Esophagus squamous epithelium (tissue), 5 donors: ENCODE measurements at places on chromosomes 16 and 17.

- no peaks in the 10 kb centered on the region for H3K36me3 ChIP-seq
- peak overlapping the region; percentile 66 for H3K4me3 ChIP-seq
- peaks cover 44% of the 10 kb centered on the region for H3K4me1 ChIP-seq
- DNase-seq, result no peak
- peak overlapping the region; percentile 89 for H3K27ac ChIP-seq
Measured at GRCh38 chr17:82497483-82498405, 21.8 kb upstream of the FOXK2 start.

GRCh38 chr17:43396491-43397060 lies 2.2 kb upstream of the ARL4D start:
- peaks cover 80% of the 10 kb centered on the region for H3K4me1 ChIP-seq
- no peak overlapping the region for H3K4me3 ChIP-seq
- DNase-seq, result no peak

DNA sequence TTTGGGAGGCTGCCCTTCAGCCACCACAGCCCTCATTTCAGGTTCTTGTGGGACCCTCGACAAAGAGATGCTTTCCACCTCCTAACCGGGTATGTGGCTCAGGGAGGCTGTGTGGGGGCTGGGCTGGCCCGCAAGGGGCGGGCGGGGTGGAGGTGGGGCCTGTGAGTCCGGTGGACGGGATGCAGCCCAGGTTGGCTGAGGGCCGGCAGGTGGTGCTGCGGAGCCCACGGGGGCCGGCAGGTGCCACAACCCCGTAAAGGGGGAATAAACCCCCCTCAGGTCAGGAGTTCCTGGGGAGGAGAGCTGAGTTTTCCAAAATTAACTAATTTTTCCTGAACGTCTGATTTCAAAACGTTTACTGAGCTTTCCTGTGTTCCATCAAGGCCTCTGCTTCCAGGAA lies 4.9 kb upstream of the CIAO3 start:
- H3K36me3 ChIP-seq, result no peaks in the 10 kb centered on the region
- no peak overlapping the region for H3K27ac ChIP-seq
- H3K4me1 ChIP-seq, result peaks cover 4% of the 10 kb centered on the region
- H3K27me3 ChIP-seq, result peaks cover 17% of the 10 kb centered on the region
- no peak overlapping the region for H3K4me3 ChIP-seq

- no peak overlapping the region for H3K27ac ChIP-seq
- H3K27me3 ChIP-seq, result no peaks in the 10 kb centered on the region
- H3K36me3 ChIP-seq, result peaks cover 3% of the 10 kb centered on the region
Measured at GRCh38 chr16:633336-634050, 2.6 kb downstream of the METTL26 start.

- no peaks in the 10 kb centered on the region for H3K36me3 ChIP-seq
- no peak for DNase-seq
- H3K4me1 ChIP-seq, result peaks cover 10% of the 10 kb centered on the region
- H3K27me3 ChIP-seq, result no peaks in the 10 kb centered on the region
- H3K27ac ChIP-seq, result peak overlapping the region; percentile 93
Measured at GRCh38 chr17:72467841-72468653, 347.2 kb downstream of the SOX9 start.

GRCh38 chr17:45951941-45952340 lies 47.1 kb upstream of the STH start:
- H3K27ac ChIP-seq, result no peak overlapping the region
- no peaks in the 10 kb centered on the region for H3K36me3 ChIP-seq
- H3K27me3 ChIP-seq, result no peaks in the 10 kb centered on the region
- peaks cover 30% of the 10 kb centered on the region for H3K4me1 ChIP-seq
- H3K4me3 ChIP-seq, result no peak overlapping the region

GRCh38 chr16:27198451-27199234 lies 4.7 kb upstream of the KDM8 start:
- H3K27ac ChIP-seq, result no peak overlapping the region
- no peaks in the 10 kb centered on the region for H3K36me3 ChIP-seq
- H3K4me1 ChIP-seq, result peaks cover 13% of the 10 kb centered on the region

DNA sequence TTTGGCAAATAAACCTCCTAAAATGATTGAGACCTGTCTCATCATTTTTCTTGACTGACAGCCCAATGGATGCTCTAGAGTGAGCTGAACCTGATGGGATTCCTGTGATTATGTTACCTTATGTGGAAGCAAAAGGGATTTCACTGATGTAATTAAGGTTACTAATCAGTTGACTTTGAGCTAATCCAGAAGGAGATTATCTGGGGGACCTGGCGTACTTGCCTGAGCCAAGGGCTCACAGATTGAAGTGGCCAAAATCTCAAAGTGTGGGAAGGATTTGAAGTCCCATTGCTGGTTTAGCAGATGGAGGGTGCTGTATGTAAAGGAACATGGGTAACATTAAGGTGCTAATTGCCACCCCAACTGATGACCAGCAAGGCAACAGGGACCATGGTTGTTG lies 214.0 kb downstream of the CPPED1 start:
- no peaks in the 10 kb centered on the region for H3K4me1 ChIP-seq
- H3K36me3 ChIP-seq, result no peaks in the 10 kb centered on the region
- H3K4me3 ChIP-seq, result no peak overlapping the region
- H3K27me3 ChIP-seq, result no peaks in the 10 kb centered on the region
- no peak for DNase-seq

- H3K4me3 ChIP-seq, result peak overlapping the region; percentile 25
- peaks cover 48% of the 10 kb centered on the region for H3K4me1 ChIP-seq
- DNase-seq, result peak; percentile 40
- peak overlapping the region; percentile 59 for H3K27ac ChIP-seq
Measured at GRCh38 chr16:29290631-29291247, 115.8 kb downstream of the NPIPB11 start.

- no peaks in the 10 kb centered on the region for H3K4me1 ChIP-seq
- H3K36me3 ChIP-seq, result no peaks in the 10 kb centered on the region
- H3K27ac ChIP-seq, result no peak overlapping the region
- H3K4me3 ChIP-seq, result no peak overlapping the region
Measured at GRCh38 chr17:6249732-6250131, 179.6 kb downstream of the WSCD1 start.

GRCh38 chr16:57041182-57042156 lies 50.9 kb upstream of the CPNE2 start:
- peak overlapping the region; percentile 23 for H3K4me3 ChIP-seq
- no peaks in the 10 kb centered on the region for H3K27me3 ChIP-seq
- H3K36me3 ChIP-seq, result peaks cover 18% of the 10 kb centered on the region
- H3K27ac ChIP-seq, result no peak overlapping the region
- peaks cover 40% of the 10 kb centered on the region for H3K4me1 ChIP-seq

GRCh38 chr17:49730078-49730784 lies 22.5 kb upstream of the SLC35B1 start:
- peak overlapping the region; percentile 67 for H3K27ac ChIP-seq
- no peak overlapping the region for H3K4me3 ChIP-seq
- H3K4me1 ChIP-seq, result peaks cover 28% of the 10 kb centered on the region
- H3K36me3 ChIP-seq, result peaks cover 15% of the 10 kb centered on the region
- DNase-seq, result no peak

DNA sequence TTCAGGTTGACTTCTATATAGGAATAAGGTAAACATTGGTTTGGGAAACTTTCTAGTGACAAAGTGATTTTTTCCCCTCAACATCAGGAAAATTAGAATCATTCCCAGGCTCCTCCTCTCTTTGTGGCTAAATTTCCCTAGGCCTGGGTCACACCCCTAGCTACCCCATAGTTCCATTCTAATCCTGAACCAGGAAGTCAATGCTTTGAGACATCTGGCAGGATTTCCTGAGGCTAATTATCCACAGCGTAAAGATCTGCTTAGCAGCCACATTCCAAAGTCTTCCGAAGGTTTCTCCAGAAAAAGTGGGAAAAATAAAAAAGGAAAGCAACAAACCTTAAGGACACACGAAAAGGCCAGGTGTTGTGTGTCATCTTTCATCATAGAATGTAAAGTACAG lies 60.3 kb upstream of the CORO6 start:
- H3K4me1 ChIP-seq, result peaks cover 37% of the 10 kb centered on the region
- H3K27me3 ChIP-seq, result no peaks in the 10 kb centered on the region
- H3K4me3 ChIP-seq, result no peak overlapping the region
- H3K27ac ChIP-seq, result no peak overlapping the region
- no peak for DNase-seq

DNA sequence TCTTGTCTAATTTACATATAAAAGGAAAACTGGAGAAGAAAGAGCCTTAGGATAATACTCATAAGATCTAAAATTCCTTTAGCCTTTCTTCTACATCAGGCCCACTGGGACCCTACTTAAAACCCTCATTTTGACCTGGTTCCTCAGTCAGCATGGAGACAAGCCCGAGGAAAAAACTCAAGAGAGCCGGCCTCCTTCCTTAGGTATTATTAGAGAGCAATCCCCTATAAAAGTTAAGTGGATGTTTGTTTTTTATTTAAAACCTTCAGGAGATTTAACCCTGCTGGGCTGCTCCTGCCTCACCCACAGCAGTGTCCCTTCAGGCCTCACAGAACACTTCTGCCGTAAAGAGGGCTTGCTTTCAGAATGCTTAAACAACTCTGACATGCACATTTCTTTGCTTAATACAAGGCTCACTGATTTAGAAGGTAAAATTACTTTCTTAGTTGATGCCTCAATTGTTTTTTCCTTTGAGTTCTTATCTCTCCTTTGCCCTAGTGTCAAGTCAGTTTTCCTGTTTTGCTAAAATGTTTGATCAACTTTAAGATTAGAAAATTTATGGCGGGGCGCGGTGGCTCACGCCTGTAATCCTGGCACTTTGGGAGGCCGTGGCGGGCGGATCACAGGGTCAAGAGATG lies 145.6 kb upstream of the TBX2 start:
- DNase-seq, result no peak
- no peaks in the 10 kb centered on the region for H3K36me3 ChIP-seq
- H3K4me3 ChIP-seq, result no peak overlapping the region
- no peaks in the 10 kb centered on the region for H3K27me3 ChIP-seq
- peak overlapping the region; percentile 75 for H3K27ac ChIP-seq

GRCh38 chr16:63789603-63790002 lies 1332.3 kb downstream of the CDH11 start:
- no peaks in the 10 kb centered on the region for H3K4me1 ChIP-seq
- DNase-seq, result no peak
- no peaks in the 10 kb centered on the region for H3K36me3 ChIP-seq
- H3K27ac ChIP-seq, result no peak overlapping the region

GRCh38 chr16:72985995-72986394 lies 61.9 kb downstream of the ZFHX3 start:
- peak overlapping the region; percentile 95 for H3K27ac ChIP-seq
- no peak for DNase-seq
- peak overlapping the region; percentile 36 for H3K4me3 ChIP-seq
- H3K27me3 ChIP-seq, result no peaks in the 10 kb centered on the region

GRCh38 chr16:85151603-85152413 lies 39.5 kb upstream of the CIBAR2 start:
- H3K4me3 ChIP-seq, result no peak overlapping the region
- peak overlapping the region; percentile 62 for H3K27ac ChIP-seq
- peaks cover 30% of the 10 kb centered on the region for H3K4me1 ChIP-seq
- H3K27me3 ChIP-seq, result no peaks in the 10 kb centered on the region
- no peaks in the 10 kb centered on the region for H3K36me3 ChIP-seq

DNA sequence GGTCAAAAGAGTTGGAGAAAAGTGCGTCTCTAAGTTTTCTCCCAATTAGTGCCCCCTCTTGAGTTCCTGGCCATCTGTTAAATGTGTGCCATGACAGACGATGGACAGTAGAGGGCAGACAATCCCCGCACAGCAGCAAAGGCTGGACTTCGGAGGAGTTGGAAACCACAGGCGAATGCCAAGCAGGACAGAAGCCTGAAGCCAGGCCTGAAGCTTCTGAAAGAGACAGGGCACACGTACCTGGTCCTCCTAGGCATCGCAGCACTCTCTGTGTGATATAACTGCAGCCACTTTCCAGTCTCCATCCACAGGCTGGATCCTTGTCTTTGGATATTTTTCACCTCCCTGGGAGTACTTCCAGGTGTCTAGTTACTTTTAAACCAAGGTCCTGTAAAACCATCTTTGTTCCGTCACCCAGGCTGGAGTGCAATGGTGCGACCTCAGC lies 14.5 kb downstream of the C17orf100 start:
- peaks cover 4% of the 10 kb centered on the region for H3K27me3 ChIP-seq
- H3K27ac ChIP-seq, result peak overlapping the region; percentile 73
- peak overlapping the region; percentile 1 for H3K4me3 ChIP-seq
- H3K4me1 ChIP-seq, result peaks cover 13% of the 10 kb centered on the region

DNA sequence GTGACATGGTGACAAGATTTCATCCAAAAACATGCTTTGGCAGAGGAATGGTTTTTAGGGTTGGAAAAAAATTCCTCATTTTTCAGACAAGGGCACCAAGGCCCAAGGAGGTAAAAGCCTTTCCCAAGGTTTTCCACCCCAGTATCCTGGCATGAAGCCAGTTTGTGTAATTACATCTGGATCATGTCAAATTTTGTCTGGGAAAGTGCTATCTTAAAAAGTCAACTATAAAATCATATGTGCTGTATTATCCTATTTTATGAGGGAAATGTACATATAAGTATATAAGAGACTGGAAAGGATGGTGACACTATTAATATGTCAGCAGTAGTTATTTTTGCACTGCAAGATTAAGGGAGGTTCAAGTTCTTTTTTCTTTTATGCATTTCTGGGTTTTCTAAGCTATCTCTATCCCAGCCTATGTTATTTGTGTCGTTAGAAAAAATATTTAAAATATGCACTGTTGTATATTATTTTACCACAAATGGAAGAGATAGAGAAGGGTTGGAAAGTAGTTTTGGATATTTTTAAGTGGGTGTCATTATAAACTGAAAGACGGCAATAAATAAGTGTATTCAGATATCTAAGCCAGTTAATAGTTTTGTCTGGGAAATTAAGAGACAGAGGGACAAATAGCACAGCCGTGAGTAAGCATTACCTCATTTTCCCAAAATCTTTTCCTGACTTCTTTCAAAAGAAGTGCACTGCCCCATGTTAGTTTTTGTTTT lies 13.5 kb upstream of the FBXO47 start:
- no peak overlapping the region for H3K4me3 ChIP-seq
- no peaks in the 10 kb centered on the region for H3K4me1 ChIP-seq

GRCh38 chr17:15649861-15650421 lies 30.4 kb upstream of the FBXW10B start:
- no peaks in the 10 kb centered on the region for H3K27me3 ChIP-seq
- DNase-seq, result no peak
- peak overlapping the region; percentile 95 for H3K27ac ChIP-seq

GRCh38 chr17:73308017-73308823 lies 3.6 kb downstream of the CDC42EP4 start:
- H3K36me3 ChIP-seq, result no peaks in the 10 kb centered on the region
- no peak for DNase-seq
- H3K27ac ChIP-seq, result peak overlapping the region; percentile 91

DNA sequence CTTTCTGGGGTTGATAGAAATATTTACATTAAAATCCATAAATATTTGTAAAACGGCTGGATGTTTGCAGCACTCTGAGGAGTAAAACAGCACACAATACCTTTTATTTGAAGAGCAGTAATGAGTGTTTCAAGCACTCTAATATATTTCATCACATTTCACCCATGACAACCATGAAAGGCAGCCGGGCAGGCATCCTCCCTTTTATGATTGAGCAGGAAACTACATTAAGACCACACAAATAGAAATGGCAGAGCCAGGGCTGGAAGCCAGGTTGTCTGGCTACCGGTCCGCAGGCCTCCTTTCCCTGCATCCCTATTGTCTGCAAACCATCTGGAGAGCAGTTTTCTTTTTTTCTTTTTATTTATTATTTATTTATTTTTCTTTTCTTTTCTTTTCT lies 23.1 kb upstream of the GPRC5C start:
- H3K27ac ChIP-seq, result no peak overlapping the region
- no peaks in the 10 kb centered on the region for H3K36me3 ChIP-seq
- no peaks in the 10 kb centered on the region for H3K4me1 ChIP-seq
- no peaks in the 10 kb centered on the region for H3K27me3 ChIP-seq
